ENCODE measurements at places on chromosomes 7 and 10. TPM values are rescaled to one million over a fixed set of nuclear protein-coding genes. Genes with fewer than 3 reads are reported as not detected.
A peak's percentile ranks its signal among the peaks of the same experiment; 100 is the strongest.

Gene SPDYE2
- total RNA-seq = not detected

GRCh38 chr10:69281507-69282413, 3.5 kb downstream of the HK1 start:
- H3K27me3 ChIP-seq = no peaks in the 10 kb centered on the region
- no peak overlapping the region for H3K27ac ChIP-seq
- no peaks in the 10 kb centered on the region for H3K4me1 ChIP-seq
- H3K4me3 ChIP-seq = no peak overlapping the region

GRCh38 chr7:66178258-66178657, 26.9 kb upstream of the TPST1 start:
- H3K4me3 ChIP-seq = no peak overlapping the region
- no peak for DNase-seq
- H3K4me1 ChIP-seq = no peaks in the 10 kb centered on the region
- no peak overlapping the region for H3K27ac ChIP-seq
- H3K36me3 ChIP-seq = no peaks in the 10 kb centered on the region

Gene NPTX2
- total RNA-seq = not detected

Gene AGAP4
- 5.8 TPM for total RNA-seq

GRCh38 chr10:102341038-102341688, 54.3 kb upstream of the NFKB2 start:
- peaks cover 17% of the 10 kb centered on the region for H3K4me1 ChIP-seq
- H3K27me3 ChIP-seq = no peaks in the 10 kb centered on the region
- no peak for DNase-seq

Gene FAM237B
- not detected for total RNA-seq

Gene GTPBP10
- total RNA-seq = 25.1 TPM

GRCh38 chr10:71998840-71999194, 34.6 kb downstream of the CHST3 start:
- peak overlapping the region; percentile 42 for H3K4me3 ChIP-seq
- DNase-seq = peak; percentile 62
- H3K4me1 ChIP-seq = peaks cover 22% of the 10 kb centered on the region
- no peaks in the 10 kb centered on the region for H3K36me3 ChIP-seq
- no peaks in the 10 kb centered on the region for H3K27me3 ChIP-seq

- H3K4me3 ChIP-seq = no peak overlapping the region
- peak; percentile 77 for DNase-seq
- peak overlapping the region; percentile 32 for H3K27ac ChIP-seq
- H3K27me3 ChIP-seq = no peaks in the 10 kb centered on the region
Measured at GRCh38 chr10:80444646-80445319, 9.3 kb upstream of the TSPAN14 start.

Gene UCMA
- total RNA-seq = not detected

- H3K27me3 ChIP-seq = no peaks in the 10 kb centered on the region
- H3K36me3 ChIP-seq = no peaks in the 10 kb centered on the region
- no peaks in the 10 kb centered on the region for H3K4me1 ChIP-seq
- H3K4me3 ChIP-seq = no peak overlapping the region
Measured at GRCh38 chr7:99244939-99245338, 27.7 kb upstream of the MYH16 start.

GRCh38 chr10:132146941-132147915, 39.5 kb upstream of the DPYSL4 start:
- H3K4me3 ChIP-seq = no peak overlapping the region
- H3K36me3 ChIP-seq = no peaks in the 10 kb centered on the region
- H3K4me1 ChIP-seq = no peaks in the 10 kb centered on the region
- no peak for DNase-seq
- no peaks in the 10 kb centered on the region for H3K27me3 ChIP-seq

DNA sequence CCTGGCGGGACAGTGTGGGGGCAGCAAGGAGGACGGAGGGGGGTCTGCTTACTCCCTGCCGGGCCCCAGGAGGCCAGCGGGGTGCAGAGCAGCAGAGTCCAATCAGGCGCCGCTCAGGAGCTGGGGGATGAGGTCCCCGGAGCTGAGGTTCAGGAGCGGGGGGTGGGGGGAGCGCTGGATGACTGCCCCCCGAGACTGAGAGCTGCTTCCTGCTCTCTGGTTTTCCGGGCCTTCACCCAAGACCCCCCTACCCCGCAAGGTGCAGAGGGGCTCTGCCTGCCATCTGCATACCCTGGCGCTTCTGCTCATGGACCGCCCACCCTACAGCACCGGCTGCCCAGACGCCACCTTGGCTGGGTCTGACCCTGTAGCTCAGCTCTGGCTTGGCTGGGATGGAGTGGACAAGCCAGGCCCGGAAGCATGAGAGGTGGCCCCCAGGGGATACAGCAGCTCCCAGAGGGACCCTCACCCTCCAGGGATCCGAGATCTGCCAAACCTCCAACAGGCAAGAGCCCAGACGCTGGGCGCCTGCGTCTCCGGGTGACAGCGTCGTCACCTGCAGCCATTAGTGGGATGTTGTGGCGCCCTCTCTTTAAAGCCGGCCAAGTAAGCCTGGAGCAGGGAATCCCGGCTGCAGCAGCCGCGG, 930 bp downstream of the KNDC1 start:
- H3K36me3 ChIP-seq = no peaks in the 10 kb centered on the region
- H3K4me1 ChIP-seq = peaks cover 4% of the 10 kb centered on the region
- H3K4me3 ChIP-seq = peak overlapping the region; percentile 55
- DNase-seq = no peak
- H3K27me3 ChIP-seq = no peaks in the 10 kb centered on the region

DNA sequence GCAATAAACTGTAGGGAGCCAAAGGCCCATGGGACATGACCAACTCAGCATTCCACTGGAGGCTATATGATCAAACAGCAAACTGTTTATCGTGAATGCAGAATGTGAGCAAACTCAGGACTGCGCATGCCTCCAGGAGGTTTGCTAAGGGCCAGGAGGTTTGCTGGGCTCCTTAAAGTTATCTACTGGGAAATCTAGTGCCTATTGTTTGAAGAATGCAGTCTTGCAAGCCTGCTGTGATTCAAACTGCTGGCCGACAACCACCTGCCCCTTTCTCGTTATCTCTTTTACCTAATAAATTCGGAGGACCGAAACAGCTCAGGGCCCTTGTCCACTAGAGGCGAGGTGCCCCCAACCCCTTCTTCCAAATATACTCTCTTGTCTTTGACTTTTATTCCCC, 404.1 kb downstream of the KCNMA1 start:
- H3K36me3 ChIP-seq = no peaks in the 10 kb centered on the region
- no peaks in the 10 kb centered on the region for H3K27me3 ChIP-seq
- H3K4me1 ChIP-seq = peaks cover 7% of the 10 kb centered on the region
- no peak overlapping the region for H3K4me3 ChIP-seq
- DNase-seq = no peak
- H3K27ac ChIP-seq = no peak overlapping the region

GRCh38 chr10:6270951-6271350, 68.2 kb downstream of the PFKFB3 start:
- H3K27ac ChIP-seq = no peak overlapping the region
- H3K4me1 ChIP-seq = peaks cover 4% of the 10 kb centered on the region
- no peak for DNase-seq
- no peaks in the 10 kb centered on the region for H3K27me3 ChIP-seq
- H3K36me3 ChIP-seq = no peaks in the 10 kb centered on the region

DNA sequence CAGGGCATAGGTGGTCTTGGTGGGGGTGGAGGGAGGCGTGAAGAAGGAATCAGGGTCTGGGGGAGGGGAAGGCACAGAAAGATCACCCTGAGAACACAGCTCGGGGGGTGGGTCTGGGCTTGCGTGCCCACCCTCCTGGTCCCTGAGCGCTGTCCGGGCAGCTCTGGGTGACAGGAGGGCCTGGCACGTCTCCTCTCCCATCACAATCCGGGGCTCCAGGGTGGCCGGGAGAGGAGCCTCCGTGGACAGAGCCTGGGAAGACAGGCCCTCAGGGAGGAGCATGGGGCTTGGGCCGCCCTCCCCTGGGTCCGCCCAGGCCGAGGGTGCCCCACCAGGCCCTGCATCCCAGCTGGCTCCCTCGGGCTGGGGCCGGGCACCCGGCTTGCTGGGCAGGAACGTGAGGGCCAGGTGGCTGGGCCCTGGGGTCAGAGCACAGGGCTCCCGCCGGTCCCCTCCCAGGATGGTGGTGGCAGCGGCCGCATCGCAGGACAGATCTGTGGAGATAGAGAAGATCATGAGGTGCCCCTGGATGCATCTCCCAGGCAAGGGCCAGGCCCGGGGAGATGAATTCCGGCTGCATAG, 3.1 kb downstream of the NACAD start:
- no peak overlapping the region for H3K27ac ChIP-seq
- H3K27me3 ChIP-seq = no peaks in the 10 kb centered on the region
- H3K4me1 ChIP-seq = no peaks in the 10 kb centered on the region
- H3K4me3 ChIP-seq = no peak overlapping the region

Gene GPR141
- total RNA-seq = not detected

GRCh38 chr10:29524720-29525119, 110.1 kb downstream of the SVIL start:
- peaks cover 44% of the 10 kb centered on the region for H3K36me3 ChIP-seq
- DNase-seq = no peak

DNA sequence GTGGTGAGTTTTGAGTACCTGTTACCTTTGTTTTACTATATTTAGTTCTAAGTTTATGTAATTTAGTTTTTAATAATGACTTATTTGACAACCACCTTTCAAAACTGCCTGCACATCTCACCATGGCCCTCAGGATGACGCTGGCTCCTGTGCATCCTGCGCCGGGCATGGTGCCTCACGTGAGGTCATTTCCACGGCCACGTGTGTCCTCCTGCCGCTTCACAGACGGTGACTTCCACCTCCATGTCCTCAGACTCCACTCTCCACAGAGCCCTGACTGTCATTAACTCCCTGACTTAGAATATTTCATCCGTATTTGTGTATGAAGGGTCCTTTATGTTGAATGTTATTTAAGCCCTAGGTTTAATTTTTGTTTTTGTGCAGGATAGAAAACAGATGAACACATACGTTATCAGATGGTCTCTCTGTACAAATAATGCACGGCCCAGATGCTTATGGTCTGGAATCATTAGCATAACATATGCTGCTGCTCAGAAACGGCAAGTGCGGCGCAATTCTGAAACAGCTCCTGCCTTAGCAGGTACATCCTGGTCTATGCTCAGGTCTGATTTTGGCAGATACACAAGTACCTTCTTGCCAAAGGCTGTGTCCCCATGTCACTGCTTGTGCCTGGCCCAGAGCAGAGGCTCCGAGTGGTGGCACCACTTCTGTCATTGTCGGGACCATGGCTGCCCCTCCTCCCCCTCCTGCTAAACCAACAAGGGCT, 155.8 kb downstream of the WDR37 start:
- H3K4me1 ChIP-seq = no peaks in the 10 kb centered on the region
- DNase-seq = no peak
- H3K4me3 ChIP-seq = no peak overlapping the region
- H3K27me3 ChIP-seq = no peaks in the 10 kb centered on the region

DNA sequence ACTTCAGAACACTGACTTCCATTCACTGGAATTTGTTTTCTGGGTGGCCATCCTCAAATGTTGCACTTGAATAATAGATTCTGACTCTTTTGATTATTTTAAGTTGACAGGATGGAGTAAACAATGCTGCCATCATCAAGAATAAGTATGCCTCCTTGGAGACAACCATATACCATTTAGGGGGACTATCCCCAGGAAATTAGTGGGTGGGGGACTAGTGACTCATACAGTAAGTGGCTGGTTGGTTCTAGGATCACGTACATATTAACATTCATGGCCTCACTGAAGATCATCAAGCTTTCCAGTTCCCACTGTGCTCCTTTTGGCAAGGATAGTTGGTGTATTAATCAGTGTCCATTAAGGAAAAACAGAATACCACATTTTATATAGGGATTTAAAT, 615.2 kb downstream of the CCSER2 start:
- H3K27me3 ChIP-seq = no peaks in the 10 kb centered on the region
- no peaks in the 10 kb centered on the region for H3K36me3 ChIP-seq
- DNase-seq = no peak
- no peak overlapping the region for H3K27ac ChIP-seq
- H3K4me1 ChIP-seq = no peaks in the 10 kb centered on the region

Gene C10orf67
- total RNA-seq = 0.15 TPM

GRCh38 chr10:128091636-128092210, 34.5 kb downstream of the MKI67 start:
- no peak for DNase-seq
- peaks cover 9% of the 10 kb centered on the region for H3K36me3 ChIP-seq
- no peak overlapping the region for H3K27ac ChIP-seq
- peaks cover 16% of the 10 kb centered on the region for H3K4me1 ChIP-seq
- H3K27me3 ChIP-seq = no peaks in the 10 kb centered on the region

Gene GPR26
- not detected for total RNA-seq

Gene EGFR
- 7.3 TPM for total RNA-seq

GRCh38 chr10:132707121-132707775, 78.7 kb downstream of the NKX6-2 start:
- DNase-seq = no peak
- H3K36me3 ChIP-seq = no peaks in the 10 kb centered on the region
- no peak overlapping the region for H3K4me3 ChIP-seq

- H3K4me3 ChIP-seq = no peak overlapping the region
- H3K36me3 ChIP-seq = no peaks in the 10 kb centered on the region
- no peak for DNase-seq
- no peaks in the 10 kb centered on the region for H3K4me1 ChIP-seq
Measured at GRCh38 chr10:81027223-81027622, 489.5 kb downstream of the SH2D4B start.

DNA sequence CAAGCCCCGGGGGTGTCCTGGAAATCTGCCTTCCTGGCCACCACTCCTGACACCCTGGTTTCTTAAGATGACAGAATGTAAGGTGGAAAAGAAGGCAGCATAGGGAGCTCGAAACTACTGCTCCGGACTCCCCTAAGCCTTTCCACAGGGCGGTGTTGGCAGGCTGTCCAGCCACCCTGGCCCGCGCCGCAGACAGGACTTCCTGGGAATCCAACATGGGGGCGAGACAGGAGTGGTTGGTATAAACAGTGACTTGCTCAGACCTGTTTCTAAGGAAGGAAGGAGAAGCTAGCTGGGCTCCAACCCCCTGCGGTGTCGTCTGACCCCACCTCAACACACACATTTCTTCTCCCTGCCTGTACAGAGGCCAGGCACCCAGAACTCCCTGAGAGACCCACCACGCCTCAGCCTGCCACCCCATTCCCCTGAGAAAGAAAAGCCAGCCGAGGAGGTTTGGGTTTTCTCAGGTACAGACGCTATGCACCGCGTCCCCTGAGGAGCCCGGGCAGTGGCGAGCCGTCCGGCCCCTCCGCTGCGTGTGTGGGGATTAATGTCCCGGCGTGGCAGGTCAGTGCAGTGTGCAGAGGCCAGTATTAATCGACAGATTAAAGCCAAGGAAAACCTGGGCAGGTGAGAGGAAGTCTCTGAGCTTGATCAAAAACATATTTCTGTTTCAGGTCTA, 349.6 kb upstream of the MKI67 start:
- no peaks in the 10 kb centered on the region for H3K36me3 ChIP-seq
- no peaks in the 10 kb centered on the region for H3K4me1 ChIP-seq
- H3K4me3 ChIP-seq = no peak overlapping the region

- no peaks in the 10 kb centered on the region for H3K4me1 ChIP-seq
- H3K27me3 ChIP-seq = peaks cover 10% of the 10 kb centered on the region
- no peaks in the 10 kb centered on the region for H3K36me3 ChIP-seq
- H3K4me3 ChIP-seq = peak overlapping the region; percentile 32
- no peak overlapping the region for H3K27ac ChIP-seq
- peak; percentile 34 for DNase-seq
Measured at GRCh38 chr7:101018271-101019167, 1.4 kb upstream of the MUC17 start.

GRCh38 chr7:122604251-122604650, 94.7 kb downstream of the RNF133 start:
- H3K4me3 ChIP-seq = no peak overlapping the region
- no peaks in the 10 kb centered on the region for H3K27me3 ChIP-seq
- H3K4me1 ChIP-seq = no peaks in the 10 kb centered on the region

Gene TRPV6
- total RNA-seq = not detected

GRCh38 chr10:124943301-124944092, 1.6 kb downstream of the ZRANB1 start:
- DNase-seq = no peak
- 0 out of 2 replicates have a peak, but pooled peaks cover 2% of the 10 kb centered on the region for H3K36me3 ChIP-seq
- H3K4me3 ChIP-seq = no peak overlapping the region
